ENCODE measurements at places on chromosomes 6 and 20.
A peak's percentile ranks its signal among the peaks of the same experiment; 100 is the strongest.

DNA sequence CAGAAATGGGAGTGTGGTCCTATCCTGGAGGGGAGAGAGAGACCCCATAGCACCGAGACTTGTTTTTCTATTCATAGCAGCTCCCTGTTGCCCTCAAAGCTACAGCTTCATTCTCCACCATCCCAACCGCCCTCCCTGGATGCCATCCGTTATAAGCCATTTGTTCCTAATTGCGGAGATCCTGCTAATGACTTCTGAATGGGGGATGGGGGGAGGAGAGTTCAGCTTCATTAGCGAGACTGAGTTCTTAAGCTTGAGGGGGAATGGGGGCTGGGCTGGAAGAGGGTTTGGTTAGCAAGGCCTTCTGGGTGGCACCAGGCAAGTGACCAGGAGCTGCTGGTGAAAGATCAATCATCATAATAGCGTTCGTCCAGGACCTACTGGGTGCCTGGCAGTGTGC lies 27.1 kb downstream of the FOXP4 start:
- DNase-seq: no peak

GRCh38 chr6:4021133-4021853 lies 57.6 kb downstream of the FAM217A start:
- peak; percentile 97 for DNase-seq

GRCh38 chr6:150427037-150427602 lies 58.3 kb downstream of the IYD start:
- DNase-seq: no peak

DNA sequence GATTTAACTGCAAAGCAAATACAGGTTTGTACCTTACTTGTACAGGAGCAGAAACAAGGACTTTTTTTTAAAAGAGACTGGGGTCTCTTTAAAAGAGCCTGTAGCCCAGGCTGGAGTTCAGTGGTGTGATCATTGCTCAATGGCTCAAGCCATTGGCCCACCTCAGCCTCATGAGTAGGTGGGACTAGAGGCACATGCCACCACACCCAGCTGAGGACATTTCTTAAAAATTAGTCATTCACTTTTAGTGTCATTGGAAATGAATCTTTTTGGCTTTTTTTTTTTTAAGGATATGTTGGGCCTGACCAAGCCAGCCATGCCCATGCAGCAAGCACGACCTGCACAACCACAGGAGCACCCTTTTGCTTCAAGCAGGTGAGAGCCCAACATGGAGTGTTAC lies 16.9 kb downstream of the SEC23B start:
- no peak for DNase-seq

DNA sequence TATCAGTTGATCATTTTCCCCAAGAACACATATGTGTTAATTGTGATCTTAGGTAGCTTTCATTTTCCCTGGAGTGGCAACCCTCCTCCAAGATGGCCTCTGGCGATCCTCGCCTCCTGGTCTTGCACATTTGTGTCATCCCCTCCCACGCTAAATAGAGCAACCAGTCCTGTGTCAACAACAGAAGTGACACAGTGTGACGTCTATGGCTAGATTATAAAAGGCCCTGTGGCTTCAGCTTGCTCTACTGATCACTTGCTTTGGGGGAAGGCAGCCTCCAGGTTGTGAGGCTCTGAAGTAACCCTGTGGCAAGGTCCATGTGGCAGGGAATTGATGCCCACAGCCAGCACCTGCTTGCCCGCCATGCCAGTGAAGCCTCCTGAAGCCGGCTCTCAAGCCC lies 30.6 kb upstream of the PPP1R14C start:
- DNase-seq: no peak
